ENCODE measurements at places on chromosomes 6 and 20. TPM values are rescaled to one million over a fixed set of nuclear protein-coding genes. Genes with fewer than 3 reads are reported as not detected.

SRSF12 gene
- total RNA-seq = 1.1 TPM

SCRT2 gene
- not detected for total RNA-seq

TP53TG5 gene
- total RNA-seq = not detected

DZANK1 gene
- total RNA-seq = 3.0 TPM

PSMB9 gene
- total RNA-seq = 3.5 TPM

WFDC12 gene
- not detected for total RNA-seq

TRIM40 gene
- total RNA-seq = not detected

NKX2-4 gene
- not detected for total RNA-seq

NRN1 gene
- total RNA-seq = not detected

- H3K4me1 ChIP-seq = no peaks in the 10 kb centered on the region
- DNase-seq = no peak
- no peak overlapping the region for H3K27ac ChIP-seq
- no peak overlapping the region for H3K4me3 ChIP-seq
Measured at GRCh38 chr20:17645546-17646208, 36.4 kb downstream of the RRBP1 start.

DNA sequence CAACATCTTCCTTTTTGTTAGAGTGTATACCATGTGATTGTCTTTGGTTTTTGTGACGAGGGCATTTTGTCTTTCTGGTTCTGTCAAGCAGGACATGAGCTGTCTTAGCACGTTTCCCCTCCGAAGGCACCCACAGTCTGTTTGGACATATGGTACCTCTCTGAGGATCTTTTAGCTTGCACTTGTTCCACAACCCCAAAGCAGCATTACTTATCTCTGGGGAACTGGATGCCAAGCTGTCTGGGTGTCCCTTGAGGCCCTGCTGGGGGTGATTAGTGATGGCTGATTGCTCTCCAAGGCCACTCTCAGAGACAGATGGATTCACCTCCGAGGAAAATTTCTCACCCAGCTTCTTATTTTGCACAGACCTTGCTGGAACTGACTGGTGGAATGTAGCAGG is 445.0 kb upstream of the CHD6 start:
- no peaks in the 10 kb centered on the region for H3K27me3 ChIP-seq
- H3K27ac ChIP-seq = no peak overlapping the region
- H3K36me3 ChIP-seq = no peaks in the 10 kb centered on the region
- no peak overlapping the region for H3K4me3 ChIP-seq

DNA sequence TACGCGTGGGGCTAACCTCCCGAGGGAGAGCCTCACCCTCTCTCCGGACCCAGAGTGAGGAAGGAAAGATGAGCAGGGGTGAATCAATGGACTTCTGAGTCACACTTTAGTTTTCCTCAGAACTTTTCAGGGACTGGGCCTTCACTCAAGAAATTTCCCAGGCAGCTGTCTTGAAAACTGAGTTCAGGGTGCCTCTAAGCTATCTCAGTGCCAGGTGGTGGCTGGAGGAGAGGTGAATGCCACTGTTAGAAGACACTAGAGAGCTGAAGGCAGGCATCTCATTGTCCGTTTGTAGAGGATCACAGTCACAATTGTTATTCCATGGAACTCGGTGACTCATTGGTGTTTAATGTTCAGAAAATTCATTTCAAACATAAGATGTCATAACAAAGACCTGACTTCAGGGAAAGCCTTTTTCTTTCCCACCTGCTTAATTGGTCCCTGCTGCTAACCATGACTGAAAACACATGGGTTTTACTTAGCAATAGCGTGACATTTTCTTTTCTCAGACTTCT is 5.3 kb upstream of the SERPINB6 start:
- H3K27ac ChIP-seq = no peak overlapping the region
- H3K4me1 ChIP-seq = peaks cover 12% of the 10 kb centered on the region
- peak; percentile 74 for DNase-seq
- H3K36me3 ChIP-seq = peaks cover 4% of the 10 kb centered on the region

- peaks cover 15% of the 10 kb centered on the region for H3K4me1 ChIP-seq
- DNase-seq = no peak
- H3K27ac ChIP-seq = no peak overlapping the region
- no peak overlapping the region for H3K4me3 ChIP-seq
- no peaks in the 10 kb centered on the region for H3K36me3 ChIP-seq
Measured at GRCh38 chr6:16493112-16493511, 254.7 kb downstream of the GMPR start.

- H3K4me3 ChIP-seq = no peak overlapping the region
- H3K4me1 ChIP-seq = no peaks in the 10 kb centered on the region
- H3K27me3 ChIP-seq = no peaks in the 10 kb centered on the region
- no peaks in the 10 kb centered on the region for H3K36me3 ChIP-seq
Measured at GRCh38 chr6:114936080-114936479, 593.3 kb upstream of the HS3ST5 start.

DNA sequence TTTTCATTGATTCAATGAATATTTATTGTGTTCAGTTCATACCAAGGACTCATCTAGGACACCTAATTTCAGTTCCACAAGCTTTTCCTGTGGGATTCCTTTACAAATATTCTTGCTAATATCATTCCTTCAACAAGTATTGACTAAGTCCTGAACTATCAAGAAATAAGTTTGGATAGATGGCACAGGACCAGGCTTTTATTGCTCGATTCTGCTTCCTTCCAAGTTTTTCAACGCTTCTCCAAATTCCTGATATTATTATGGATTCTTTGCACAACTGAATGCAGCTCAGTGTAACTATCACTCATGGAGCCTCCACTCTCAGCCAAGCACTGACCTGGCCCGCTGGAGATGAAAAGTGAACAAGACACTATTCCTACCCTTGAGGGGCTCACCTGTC is 32.7 kb upstream of the COL21A1 start:
- no peak for DNase-seq
- no peaks in the 10 kb centered on the region for H3K4me1 ChIP-seq
- no peaks in the 10 kb centered on the region for H3K36me3 ChIP-seq
- H3K27me3 ChIP-seq = no peaks in the 10 kb centered on the region

GRCh38 chr6:134636186-134636799 is 313.6 kb downstream of the ALDH8A1 start:
- no peak for DNase-seq
- H3K4me3 ChIP-seq = no peak overlapping the region

GRCh38 chr6:29908341-29908662 is 34.0 kb upstream of the HLA-A start:
- no peaks in the 10 kb centered on the region for H3K4me1 ChIP-seq
- DNase-seq = no peak
- no peaks in the 10 kb centered on the region for H3K36me3 ChIP-seq
- H3K27ac ChIP-seq = no peak overlapping the region

DNA sequence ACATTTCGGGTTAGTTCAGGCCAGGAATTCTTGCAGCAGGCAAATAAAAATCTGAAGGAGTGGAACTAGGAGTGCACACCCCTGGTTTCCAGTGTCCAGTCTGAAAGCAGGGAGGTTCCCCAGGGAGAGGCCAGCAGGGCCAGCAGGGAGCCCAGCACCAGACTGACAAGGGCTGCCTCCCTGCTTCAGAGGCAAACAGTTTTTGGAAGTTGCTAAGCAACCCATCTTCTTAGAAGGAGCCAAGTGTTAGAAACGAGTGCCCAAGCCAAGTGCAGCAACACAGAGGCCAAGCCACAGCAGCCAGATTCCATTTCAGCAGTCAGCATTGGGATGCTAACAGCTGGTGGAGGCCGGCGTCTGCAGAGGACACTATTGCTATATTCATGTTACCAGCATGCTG is 179.1 kb downstream of the SYNDIG1 start:
- H3K4me1 ChIP-seq = no peaks in the 10 kb centered on the region
- H3K27me3 ChIP-seq = no peaks in the 10 kb centered on the region
- no peak overlapping the region for H3K4me3 ChIP-seq
- H3K36me3 ChIP-seq = no peaks in the 10 kb centered on the region
- no peak overlapping the region for H3K27ac ChIP-seq

DNA sequence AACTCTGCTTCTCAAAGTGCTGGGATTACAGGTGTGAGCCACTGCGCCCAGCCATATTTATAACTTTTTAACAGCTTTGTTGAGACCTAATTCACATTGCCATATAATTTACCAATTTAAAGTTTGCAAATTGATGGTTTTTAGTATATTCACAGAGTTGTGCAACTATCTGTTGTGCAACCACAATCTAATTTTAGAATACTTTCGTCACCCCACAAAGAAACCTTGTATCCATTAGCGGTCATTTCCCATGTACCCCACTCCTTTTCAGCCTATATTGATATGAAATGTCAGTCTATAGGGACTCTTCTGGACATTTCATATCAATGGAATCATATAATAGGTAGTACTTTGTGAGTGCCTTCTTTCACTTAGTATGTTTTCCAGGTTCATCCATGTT is 55.8 kb downstream of the FOXO3 start:
- H3K4me1 ChIP-seq = peaks cover 49% of the 10 kb centered on the region
- H3K4me3 ChIP-seq = no peak overlapping the region
- peaks cover 45% of the 10 kb centered on the region for H3K36me3 ChIP-seq
- H3K27me3 ChIP-seq = no peaks in the 10 kb centered on the region

GRCh38 chr20:12969071-12969669 is 39.6 kb upstream of the SPTLC3 start:
- no peak for DNase-seq
- H3K4me3 ChIP-seq = no peak overlapping the region
- H3K27ac ChIP-seq = no peak overlapping the region
- no peaks in the 10 kb centered on the region for H3K36me3 ChIP-seq
- no peaks in the 10 kb centered on the region for H3K4me1 ChIP-seq
- H3K27me3 ChIP-seq = no peaks in the 10 kb centered on the region

DNA sequence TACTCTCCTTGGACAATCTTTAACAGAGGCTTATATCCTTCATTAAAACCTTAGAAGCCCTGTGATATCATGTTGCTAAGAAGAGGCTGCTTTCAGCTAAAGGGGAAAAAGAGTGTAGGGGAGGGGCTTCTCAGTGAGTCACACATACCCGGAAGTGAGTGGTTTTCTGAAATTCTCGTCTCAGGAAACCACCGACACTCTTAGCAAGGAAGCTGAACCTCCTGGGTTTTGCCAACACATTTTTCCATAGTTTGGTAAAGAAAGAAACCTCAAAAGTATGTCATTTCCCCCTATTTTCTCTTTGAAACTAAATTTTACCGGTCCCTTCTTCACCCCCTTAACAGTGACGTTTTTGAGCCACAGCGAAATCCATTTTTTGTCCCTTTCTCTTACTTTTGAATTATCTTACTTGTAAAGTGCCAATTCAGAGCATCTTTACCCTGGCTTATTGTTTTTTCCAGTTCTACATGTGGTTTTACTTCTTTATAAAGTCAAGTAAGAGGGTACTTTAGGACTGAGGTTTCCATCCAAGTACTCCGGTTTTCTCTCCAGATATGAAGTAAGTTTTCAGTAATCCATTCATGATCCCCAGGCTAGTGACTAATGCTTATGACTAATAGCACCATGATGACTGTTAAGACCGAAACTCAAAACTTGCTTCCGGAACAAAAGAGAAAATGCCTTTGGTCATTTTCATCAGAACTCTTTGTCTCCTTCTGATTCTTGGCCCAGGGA is 219.3 kb downstream of the ARHGAP18 start:
- H3K4me3 ChIP-seq = peak overlapping the region; percentile 75
- no peaks in the 10 kb centered on the region for H3K36me3 ChIP-seq
- H3K27ac ChIP-seq = peak overlapping the region; percentile 99

GRCh38 chr20:1440024-1440423 is 26.6 kb downstream of the NSFL1C start:
- no peak overlapping the region for H3K4me3 ChIP-seq
- H3K4me1 ChIP-seq = peaks cover 2% of the 10 kb centered on the region
- DNase-seq = peak; percentile 50
- H3K27ac ChIP-seq = no peak overlapping the region
- no peaks in the 10 kb centered on the region for H3K27me3 ChIP-seq

DNA sequence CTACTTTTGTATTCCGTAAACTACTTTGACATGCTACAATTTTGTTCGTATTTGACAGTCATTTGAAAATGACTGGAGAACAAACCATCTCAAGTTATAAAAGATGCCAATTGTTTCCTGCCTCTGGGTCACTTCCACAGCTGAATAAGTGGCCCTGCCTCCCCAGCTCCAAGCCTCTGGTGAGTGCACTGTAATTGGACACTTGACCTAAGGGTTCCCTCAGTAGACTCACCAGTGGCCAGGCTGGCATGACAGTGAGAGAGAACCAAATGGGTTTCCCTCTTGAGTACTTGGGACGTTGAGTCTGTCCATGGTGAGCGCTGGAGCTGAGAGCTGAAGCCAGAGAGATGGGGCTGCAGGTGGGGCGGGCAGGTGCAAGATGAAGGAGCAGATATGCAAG is 57.1 kb downstream of the SLC35D3 start:
- H3K27me3 ChIP-seq = no peaks in the 10 kb centered on the region
- peaks cover 7% of the 10 kb centered on the region for H3K4me1 ChIP-seq
- no peak overlapping the region for H3K27ac ChIP-seq
- H3K36me3 ChIP-seq = no peaks in the 10 kb centered on the region
- no peak overlapping the region for H3K4me3 ChIP-seq

DNA sequence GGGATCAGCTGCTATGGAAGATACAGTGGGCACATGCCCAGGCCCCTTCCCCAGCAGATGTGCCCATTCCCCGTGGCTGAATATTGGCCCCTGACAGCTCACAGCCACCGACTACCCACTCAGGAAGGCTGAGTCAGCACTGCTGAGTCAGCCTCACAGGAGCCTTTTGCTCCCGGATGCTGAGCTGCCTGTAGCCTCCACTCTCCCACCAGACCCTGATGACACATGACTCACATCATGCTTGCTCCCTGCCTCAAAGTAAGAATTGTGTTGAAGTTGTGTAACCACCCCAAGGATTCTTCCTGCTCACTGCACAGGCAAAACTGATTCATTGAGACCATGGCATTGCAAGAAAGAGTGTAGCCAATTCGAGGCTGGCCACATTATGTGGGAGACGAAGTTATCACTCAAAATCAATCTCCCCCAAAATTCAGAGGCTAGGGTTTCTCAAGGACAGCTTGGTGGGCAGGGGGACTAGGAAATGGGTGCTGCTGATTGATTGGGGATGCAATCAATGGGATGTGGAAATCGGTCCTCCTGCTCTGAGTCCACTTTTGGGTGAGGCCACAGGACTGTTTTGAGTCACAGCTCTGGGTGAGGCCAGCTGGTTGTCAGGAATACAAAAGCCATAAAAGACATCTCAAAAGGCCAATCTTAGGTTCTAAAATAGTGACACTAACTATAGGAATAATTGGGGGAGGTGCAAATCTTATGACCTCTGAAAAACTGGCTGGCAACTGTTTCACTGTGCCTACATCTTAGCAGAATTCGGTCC is 556.6 kb upstream of the CDH4 start:
- peaks cover 6% of the 10 kb centered on the region for H3K36me3 ChIP-seq
- H3K4me3 ChIP-seq = no peak overlapping the region
- no peak overlapping the region for H3K27ac ChIP-seq
- peak; percentile 54 for DNase-seq
- H3K4me1 ChIP-seq = peaks cover 5% of the 10 kb centered on the region

DNA sequence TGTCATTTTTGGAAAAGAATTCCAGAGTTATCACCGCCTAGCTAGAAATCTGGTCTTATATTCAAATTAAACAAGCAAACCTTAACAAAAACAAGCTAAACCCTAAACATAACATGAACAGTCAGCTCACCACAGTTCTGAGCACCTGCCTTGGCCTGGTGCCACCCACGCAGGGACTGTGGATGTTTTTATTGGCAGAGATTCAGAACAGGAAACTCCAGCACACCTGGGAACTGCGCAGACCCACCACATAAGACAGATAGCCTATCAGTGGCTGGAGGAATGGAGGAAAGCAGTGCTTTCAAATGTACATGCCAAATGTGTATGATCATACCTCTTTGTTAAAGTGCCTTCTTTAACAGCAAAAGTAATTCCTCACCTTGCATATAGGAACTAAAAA is 8.9 kb downstream of the SLC16A10 start:
- no peak overlapping the region for H3K4me3 ChIP-seq
- H3K36me3 ChIP-seq = peaks cover 5% of the 10 kb centered on the region
- H3K27me3 ChIP-seq = peaks cover 37% of the 10 kb centered on the region
- H3K4me1 ChIP-seq = peaks cover 7% of the 10 kb centered on the region
- DNase-seq = peak; percentile 84

GRCh38 chr6:18306977-18307376 is 42.6 kb upstream of the DEK start:
- peak; percentile 16 for DNase-seq
- H3K27me3 ChIP-seq = no peaks in the 10 kb centered on the region
- H3K27ac ChIP-seq = no peak overlapping the region
- H3K36me3 ChIP-seq = no peaks in the 10 kb centered on the region
- H3K4me3 ChIP-seq = no peak overlapping the region

Measured in MCF 10A (cell line).